Fibroblast of skin of right biceps (primary cell): ENCODE measurements at places on chromosomes 3 and 15.

GRCh38 chr15:23616536-23616935, 31.1 kb downstream of the MAGEL2 start:
- DNase-seq: no peak

- DNase-seq: no peak
These were observed 310.7 kb downstream of the RORA start for GRCh38 chr15:60918234-60918959.

- DNase-seq: no peak
These were observed 30.5 kb upstream of the GNB5 start for GRCh38 chr15:52221730-52222129.

DNA sequence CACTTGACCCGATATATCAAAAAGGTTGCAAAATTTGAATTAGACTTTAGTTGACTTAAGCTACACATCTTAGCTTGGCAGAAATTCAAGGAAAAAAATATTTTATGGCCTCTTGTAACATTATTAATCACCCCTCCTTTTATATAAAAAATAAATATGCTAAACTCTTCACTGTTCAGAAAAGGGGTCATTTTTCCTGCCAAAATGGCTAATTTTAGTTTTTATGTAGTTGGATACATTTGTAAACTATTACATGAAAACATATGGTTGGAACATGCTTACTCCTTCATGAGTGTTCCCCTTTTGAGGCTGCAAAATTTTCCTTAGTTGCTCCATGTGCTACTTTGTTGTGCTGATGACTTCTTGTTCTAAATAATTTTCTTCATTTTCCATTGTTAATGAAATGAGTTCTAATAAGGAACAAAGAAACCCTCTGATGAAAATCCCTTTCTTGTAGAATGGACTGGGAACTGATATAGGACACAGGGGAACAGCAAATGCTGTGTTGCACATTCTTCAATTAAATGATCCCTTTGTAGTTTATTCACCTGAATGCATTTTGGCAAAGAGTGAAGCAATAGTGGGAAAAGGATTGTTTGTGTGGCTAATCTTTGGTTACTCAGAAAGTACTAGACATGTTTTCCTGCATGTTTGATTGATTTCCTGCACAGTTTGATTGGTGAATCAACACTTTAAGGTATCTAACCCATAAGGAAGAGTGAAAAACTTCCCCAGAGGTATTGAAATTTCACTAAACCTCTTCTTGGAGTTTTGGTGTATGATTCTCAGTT, 349.3 kb downstream of the TIGIT start:
- DNase-seq: no peak

DNA sequence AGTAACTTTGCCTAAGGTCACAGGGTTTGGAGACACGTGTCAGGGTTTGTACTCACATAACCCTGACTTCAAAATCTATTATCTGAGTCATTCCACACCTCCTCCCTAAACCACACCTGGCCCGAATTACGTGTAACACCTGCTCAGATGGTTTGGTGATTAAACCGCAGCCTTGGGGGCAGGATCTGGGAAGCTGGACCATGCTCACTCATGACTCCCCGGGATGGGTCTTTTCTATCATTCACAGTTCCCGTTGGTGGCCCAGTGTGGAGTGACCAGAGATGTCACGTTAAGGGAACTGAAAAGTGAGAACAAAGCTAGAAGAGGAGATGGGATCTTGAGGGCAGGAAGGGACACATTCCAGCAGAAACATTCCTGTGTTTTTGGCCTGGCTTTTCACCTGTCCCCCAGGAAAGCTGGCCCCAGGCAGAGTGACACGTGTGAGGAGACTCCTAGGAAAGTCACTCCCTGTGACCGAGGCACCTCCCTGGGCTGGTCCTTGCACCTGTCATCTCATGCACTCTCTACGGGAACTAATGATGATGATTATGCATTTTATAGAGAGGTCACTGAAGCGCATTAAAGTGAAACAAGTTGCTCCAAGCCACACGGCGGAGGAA, 75.4 kb upstream of the POMGNT2 start:
- no peak for DNase-seq

DNA sequence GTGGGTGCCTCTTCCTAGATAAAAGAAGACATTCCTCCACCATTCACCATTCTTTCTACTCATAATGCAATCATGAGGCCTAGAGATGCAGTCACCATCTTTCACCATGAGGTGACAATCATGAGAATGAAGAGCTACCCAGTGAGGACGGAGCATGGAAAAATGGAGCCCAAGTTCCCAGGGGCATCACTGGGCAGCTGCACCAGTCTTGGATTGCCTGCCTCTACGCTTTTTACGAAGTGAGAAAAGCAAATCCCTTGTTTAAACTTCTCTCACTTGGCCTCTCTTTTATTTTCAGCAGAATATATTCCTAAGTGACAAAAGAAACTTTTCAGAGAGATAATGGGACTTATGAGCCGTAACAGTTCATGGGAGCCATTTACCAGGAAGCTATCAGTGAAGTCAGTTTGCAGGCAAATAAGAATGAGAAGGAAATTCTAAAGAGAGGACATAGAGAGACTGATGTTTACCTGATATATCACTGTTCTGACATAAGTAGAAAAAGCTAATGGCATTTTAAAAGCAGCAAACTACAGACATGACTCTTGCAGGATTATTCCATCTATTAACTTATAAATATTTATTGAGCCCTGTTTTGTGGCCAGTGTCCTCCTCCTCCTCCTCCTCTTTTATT, 90.0 kb upstream of the CPNE4 start:
- no peak for DNase-seq

- DNase-seq: no peak
These were observed 50.0 kb downstream of the TRIM42 start for GRCh38 chr3:140727886-140728285.

DNA sequence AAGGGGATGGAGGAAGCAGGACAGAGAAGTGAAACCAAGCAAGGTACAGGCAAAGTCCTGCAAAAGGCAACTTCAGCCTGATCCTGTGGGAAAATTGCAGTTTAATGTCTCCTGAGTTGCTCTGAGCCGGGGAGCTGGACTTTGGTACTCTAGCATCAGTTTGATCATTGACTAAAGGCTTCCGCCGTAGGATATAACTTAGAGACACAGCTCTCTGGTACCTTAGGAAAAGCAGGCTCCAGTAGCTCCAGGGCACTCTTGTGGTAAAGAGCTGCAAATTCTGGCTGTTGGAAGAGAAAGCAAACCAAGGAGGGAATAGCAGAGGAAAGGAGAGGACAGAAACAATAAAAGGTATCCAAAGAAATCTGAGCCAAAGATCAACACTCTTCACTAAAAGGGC, 521.1 kb downstream of the PLOD2 start:
- no peak for DNase-seq

DNA sequence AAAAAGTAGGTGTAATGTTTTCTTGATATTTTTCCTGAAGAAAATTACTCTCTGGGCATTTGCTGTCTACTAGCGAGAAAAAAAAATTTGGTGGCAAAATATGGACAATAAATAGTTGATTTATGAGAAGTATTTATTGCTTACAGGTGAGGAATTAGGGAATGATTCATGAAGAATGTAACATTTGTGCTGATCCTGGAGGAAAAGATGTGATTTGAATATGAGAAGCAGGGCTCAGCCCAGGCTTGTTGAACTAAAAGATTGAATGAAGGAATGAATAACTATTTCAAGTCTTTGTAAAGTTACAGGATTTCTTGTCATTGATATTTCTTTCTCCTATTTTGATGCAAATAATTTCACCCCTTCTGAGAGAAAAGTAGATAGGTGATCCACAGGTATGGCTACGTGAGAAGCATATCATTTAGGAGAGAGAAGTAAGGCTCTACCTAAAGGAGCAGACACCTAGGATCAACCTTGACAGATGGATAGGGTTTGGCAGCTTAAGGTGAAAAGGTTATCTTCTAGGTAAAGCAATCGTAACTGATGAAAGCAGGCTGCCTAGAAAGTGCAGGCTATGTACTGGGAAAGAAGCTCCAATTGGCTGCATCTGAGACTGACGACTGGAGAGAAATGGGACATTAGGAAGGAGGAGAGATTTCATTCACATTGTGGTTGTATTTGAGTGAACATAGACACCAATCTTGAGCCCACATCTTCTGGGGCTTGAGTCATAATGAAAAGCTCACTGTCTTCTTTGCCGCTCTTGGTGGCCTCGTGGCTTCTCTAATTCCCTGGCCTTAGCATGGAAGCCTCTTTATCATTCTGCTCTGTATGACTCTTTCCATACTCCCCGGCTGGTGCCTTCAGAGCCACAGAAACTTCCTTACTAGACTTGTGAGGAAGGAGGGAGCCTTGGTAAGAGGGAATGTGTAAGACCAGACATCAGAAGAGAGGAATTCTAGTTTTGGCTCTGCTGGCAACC, 106.5 kb downstream of the P3H2 start:
- peak; percentile 53 for DNase-seq

GRCh38 chr15:51201581-51201980, 106.9 kb upstream of the TNFAIP8L3 start:
- DNase-seq: no peak

DNA sequence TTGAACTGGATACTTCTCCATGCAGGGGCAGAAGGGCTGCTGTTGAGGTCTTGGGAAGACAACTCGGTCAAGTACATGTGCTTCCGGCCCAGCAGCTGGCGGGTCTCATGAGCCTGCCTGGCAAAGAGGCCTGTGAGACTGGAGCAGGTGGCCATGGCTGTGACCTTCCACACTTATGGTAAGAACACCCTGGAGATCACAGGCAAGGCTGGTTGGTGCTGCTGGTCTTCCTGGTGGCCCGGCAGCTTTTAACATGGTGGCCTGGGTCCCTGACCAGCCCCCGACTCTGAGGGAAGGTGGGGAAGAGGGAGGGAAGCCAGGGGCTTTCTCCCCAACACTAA, 15.4 kb downstream of the CHRD start:
- DNase-seq: no peak
